ENCODE measurements at places on chromosomes 4 and X.

GRCh38 chrX:118975831-118976598 is 1.6 kb downstream of the LONRF3 start:
- no peak for DNase-seq

- DNase-seq, result no peak
Observed at GRCh38 chrX:120305531-120306141, 5.6 kb downstream of the TMEM255A start.

DNA sequence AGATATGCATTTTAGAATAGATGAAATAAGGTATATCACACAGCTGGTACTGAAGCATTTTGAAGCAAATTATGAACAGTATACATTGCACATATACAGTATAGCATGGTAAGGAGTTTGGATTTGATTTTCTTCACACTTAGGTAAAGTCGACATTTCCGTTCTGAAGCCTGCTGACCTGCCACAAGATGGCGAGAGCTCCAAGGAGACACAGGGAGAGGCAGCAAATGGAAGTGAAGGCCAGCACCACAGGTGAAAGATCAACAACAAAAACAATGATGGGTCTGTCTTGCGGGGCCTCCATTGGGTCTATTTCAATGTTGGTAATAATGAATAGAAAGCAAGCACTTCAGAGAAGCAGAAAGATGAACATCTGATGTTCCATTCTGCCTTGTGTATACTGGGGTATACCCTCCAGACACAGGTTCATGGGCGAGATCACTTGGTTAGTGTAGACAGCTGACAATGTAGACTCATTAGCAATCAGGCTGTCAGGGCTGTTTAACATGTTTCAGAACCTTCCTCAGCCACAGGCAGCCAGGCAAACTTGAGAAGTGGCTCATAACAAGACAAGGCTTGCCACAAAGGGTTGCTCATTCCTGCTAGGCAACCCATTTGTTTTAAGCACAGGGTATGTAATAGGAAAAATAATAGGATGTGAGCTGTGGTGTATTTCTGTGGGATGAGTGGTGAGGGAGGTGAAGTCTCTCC is 21.4 kb upstream of the NOX1 start:
- peak; percentile 65 for DNase-seq

DNA sequence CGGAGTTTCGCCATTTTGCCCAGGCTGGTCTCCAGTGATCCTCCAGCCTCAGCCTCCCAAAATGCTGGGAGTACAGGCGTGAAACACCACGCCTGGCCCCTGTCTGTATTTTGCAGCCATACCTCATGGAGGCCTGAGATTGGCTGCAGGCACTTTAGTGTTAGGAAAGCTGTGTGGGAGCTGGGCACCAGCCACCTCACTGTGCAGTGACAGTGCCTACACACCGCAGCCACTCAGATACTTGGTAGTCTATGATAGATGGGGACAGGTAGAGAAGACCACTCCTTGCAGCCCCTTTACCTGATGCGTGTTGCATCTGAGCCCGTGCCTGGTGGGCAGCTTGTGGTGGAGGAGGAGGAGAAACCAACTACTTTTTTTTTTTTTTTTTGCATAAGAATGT is 16.3 kb downstream of the SMS start:
- DNase-seq, result no peak

- peak; percentile 68 for DNase-seq
Observed at GRCh38 chrX:19772822-19773628, 114.4 kb downstream of the SH3KBP1 start.

GRCh38 chr4:83252782-83253405 is 31.7 kb downstream of the COQ2 start:
- peak; percentile 84 for DNase-seq

- DNase-seq, result no peak
Observed at GRCh38 chr4:99633772-99634171, 23.9 kb downstream of the C4orf54 start.

- no peak for DNase-seq
Observed at GRCh38 chr4:6859543-6859942, 50.1 kb upstream of the TBC1D14 start.

GRCh38 chrX:38887222-38887621 is 86.0 kb downstream of the MID1IP1 start:
- DNase-seq, result no peak

- DNase-seq, result no peak
Observed at GRCh38 chr4:89279385-89279784, 28.2 kb downstream of the GPRIN3 start.

DNA sequence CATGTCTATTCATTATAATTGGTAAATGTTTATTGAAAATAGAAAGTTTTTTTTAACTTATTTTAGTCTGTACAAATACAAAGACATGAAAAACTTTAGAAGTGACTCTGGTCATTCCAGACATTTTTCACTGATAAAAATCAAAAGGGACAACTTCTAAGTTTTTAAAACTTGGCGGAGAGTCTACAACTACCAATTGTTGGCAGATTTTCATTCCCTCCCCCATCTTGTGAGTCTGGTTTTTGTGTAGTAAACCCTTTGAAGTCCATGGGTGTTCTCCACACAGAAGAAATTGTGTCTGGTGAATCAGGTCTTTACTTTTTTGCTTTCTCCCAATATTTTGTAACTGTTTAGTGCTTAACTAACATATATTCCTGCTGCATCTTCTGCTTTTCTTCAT is 336.5 kb downstream of the PDGFC start:
- no peak for DNase-seq

DNA sequence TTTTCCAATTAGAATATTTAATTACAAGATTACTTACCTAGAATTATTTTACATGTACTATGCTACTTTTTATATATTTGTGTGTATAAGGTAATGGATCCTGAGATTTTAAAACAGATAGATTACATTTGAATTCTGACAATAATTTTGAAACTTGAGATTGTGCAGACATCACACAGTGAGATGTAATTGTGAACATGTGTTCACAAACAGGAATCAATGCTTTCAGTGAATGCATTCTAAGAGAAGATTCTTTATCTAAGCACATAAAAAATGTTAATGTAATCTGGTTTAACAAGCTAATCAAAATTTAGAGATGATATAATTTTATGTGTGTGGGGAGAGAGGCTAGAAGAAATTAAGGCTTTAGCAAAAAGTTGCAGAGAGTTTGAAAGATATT is 1925.5 kb downstream of the ARAP2 start:
- no peak for DNase-seq

DNA sequence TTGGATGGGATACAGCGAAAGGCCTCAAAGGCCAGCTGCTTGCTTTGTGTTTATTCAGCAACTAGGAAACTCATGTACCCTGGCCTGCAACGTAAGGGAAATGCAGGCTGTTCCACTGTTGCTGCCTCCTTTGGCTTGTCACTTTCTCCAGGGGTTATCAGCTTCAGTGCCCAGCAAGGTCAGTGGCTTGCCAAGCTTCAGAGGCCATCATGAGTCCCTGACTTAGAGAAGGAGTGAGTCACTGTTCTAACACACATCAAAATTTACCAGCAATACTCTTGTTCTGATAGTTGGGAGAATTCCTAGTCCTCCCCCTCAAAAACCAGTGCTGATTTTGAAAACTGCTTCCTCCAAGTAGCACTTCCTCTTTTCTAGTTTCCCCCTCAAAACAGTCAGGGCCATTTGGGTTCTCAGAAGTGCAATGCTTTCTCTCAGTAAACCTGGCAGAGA is 250.8 kb downstream of the ARHGAP24 start:
- peak; percentile 78 for DNase-seq

GRCh38 chrX:115047715-115048114 is 30.3 kb upstream of the IL13RA2 start:
- DNase-seq, result no peak
